ENCODE measurements at places on chromosomes 2 and 18.
A peak's percentile ranks its signal among the peaks of the same experiment; 100 is the strongest.

DNA sequence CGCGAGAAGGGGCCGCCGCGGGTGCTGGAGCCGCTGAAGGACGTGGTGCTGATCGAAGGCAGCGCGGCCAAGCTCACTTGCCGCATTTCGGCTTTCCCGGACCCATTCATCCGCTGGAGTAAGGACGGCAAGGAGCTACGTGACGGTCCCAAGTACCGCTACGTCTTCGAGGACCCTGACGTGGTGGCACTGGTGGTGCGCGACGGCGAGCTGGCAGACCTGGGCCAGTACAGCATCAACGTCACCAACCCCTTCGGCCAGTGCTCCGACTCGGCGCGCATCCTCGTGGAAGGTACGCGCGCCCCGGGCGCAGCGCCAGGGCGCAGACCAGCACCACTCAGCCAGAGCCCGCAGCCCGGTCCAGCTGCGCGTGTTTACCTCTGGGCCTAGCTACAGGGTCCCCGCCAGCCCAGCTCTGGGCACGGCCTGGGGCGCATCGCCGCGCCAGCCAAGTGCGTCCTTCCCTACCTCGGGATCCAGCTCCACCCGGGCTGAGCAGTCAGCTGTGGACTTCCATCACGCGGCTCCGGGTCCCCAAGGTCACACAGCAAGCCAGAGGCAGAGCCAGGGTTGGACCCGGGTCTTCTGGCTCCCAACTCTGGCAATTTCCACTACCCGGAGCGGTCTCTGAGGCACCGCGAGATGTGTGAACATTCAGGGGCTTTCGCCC is 1.7 kb upstream of the GMPPA start:
- peak; percentile 56 for DNase-seq

DNA sequence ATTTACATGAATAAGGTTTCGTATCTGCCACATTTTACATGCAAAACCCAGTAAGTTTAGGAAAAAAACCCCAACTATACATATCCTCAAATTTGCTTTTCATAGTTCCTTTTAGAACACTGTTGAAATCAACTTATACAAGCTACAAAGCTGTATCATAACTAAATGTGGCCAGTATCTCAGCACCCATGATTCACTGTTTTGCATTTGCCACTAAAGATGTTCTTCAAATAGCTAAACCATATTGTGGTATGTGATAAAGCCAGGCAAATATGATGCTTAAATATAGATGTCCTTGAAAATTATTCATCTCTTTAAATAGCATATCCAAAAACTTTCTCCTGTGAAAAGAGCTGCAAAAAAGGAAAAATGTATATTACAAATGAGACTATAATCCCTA is 29.9 kb downstream of the ROCK2 start:
- DNase-seq = no peak

GRCh38 chr2:101751276-101751815 is 53.8 kb downstream of the MAP4K4 start:
- DNase-seq = no peak

- peak; percentile 56 for DNase-seq
Measured at GRCh38 chr2:62014102-62014501, 108.6 kb downstream of the COMMD1 start.

DNA sequence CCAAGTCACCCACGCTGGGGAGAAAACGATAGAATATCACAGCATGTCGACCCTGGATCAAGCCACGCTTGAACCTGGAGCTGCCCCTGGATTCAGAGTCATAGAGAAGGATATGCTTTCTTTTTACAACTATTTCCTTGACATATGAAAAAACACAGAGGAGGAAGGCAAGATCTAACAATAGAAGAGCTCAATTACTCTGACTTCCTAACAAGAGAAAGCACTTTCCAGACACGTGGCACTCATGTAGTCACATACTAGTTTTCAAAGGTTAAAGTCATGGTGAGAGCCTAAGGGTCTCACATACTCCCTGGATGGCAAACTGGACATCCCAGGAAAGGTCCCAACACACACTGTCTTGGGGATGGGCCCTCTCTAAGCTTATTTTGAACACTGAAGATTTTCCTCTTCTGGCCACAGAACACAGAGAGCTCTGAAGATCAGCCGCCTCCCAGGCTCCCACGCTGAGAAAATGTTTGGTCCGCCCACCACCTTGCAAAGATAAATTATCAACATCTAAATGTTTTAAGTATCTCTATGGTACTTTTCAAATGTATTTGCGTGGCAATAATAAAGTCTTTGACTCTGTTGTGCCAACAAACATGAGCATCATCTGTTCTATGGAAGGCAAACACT is 4.9 kb downstream of the PXDN start:
- DNase-seq = no peak

- DNase-seq = no peak
Measured at GRCh38 chr2:175518206-175518605, 336.7 kb upstream of the ATP5MC3 start.

DNA sequence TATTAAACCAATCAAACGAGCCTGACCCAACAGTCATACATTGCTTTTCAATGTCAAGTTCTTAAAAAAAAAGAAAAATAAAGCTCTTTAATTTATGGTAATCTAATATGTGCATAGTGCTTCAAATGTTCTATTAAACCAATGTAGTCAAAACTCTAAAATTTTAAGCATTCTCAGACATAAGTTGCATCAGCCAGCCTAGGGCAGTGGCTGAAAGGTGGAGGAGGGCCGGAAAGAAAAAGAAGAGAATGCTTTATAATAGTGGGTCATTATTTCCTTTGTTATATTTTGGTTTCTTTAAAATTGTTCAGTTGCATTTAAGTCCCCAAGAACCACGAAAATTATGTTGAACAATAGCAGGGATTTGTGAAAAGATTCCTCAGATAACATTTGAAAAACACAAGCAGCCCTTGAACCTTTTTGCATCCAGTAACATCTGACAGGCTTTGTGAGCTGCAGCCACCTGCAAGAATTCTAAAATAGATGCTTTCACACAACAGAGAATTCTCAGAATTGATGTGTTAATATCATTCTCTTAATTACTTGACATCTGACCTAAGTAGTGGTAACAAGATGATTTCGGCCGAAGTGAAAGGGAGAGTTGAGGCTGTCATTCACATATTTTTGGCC is 252.1 kb downstream of the CDCA7 start:
- no peak for DNase-seq

DNA sequence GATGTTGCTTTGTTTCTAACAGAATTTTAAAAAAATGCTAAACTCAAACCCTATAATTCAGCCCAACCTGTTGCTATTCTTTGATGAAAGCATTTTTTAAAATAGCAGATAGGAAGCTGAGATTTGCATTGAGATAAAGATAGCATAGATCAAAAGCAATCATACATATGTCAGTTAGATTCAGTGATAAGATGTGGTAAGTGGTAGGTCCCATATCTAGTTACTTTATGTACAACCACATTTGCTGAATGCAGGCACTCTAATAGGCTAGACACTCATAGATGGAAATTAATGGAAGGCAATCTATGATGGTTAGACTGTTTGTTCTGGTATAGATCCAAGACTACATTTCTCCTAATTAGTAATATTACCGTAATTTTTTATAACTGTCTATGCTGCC is 27.2 kb upstream of the C1D start:
- DNase-seq = no peak

GRCh38 chr18:9613550-9614400 is 584 bp downstream of the PPP4R1 start:
- DNase-seq = peak; percentile 85

GRCh38 chr2:207163053-207163755 is 2.5 kb downstream of the KLF7 start:
- DNase-seq = peak; percentile 75

- DNase-seq = no peak
Measured at GRCh38 chr2:45192991-45193390, 183.7 kb upstream of the SIX2 start.

Measured in eye (tissue), 1 donor.